ENCODE measurements at places on chromosomes 11 and 22. TPM values are rescaled to one million over a fixed set of nuclear protein-coding genes. Genes with fewer than 3 reads are reported as not detected.

GRCh38 chr11:85673393-85673792, 8.5 kb upstream of the CREBZF start:
- no peak overlapping the region for H3K4me3 ChIP-seq
- H3K4me1 ChIP-seq, result no peaks in the 10 kb centered on the region
- H3K27me3 ChIP-seq, result peaks cover 4% of the 10 kb centered on the region
- H3K27ac ChIP-seq, result no peak overlapping the region

DNA sequence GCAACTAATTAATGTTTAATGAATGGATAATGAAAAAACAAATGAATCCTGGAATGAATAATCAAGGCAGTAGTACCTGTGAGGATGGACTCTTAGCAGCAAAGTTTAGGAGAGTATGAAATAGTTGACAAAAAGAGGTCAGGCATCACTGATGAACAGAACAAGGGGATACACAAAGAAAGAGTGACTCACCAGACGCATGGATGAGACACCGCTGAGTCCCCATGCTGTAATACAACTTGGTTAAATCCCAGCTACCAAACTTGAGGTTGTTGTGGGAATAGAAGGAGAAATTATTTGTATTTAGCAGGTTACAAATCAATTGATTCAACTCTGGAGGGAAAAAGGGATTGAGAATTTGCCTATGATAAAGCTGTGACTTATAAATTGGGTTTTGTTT, 976.9 kb upstream of the TENM4 start:
- DNase-seq, result no peak
- H3K4me1 ChIP-seq, result no peaks in the 10 kb centered on the region
- H3K27me3 ChIP-seq, result no peaks in the 10 kb centered on the region
- no peak overlapping the region for H3K4me3 ChIP-seq
- no peaks in the 10 kb centered on the region for H3K36me3 ChIP-seq

GRCh38 chr11:75820645-75821044, 5.6 kb downstream of the UVRAG start:
- no peak overlapping the region for H3K4me3 ChIP-seq
- no peaks in the 10 kb centered on the region for H3K27me3 ChIP-seq
- H3K36me3 ChIP-seq, result no peaks in the 10 kb centered on the region
- DNase-seq, result no peak

- no peaks in the 10 kb centered on the region for H3K4me1 ChIP-seq
- H3K4me3 ChIP-seq, result no peak overlapping the region
- H3K36me3 ChIP-seq, result no peaks in the 10 kb centered on the region
- H3K27ac ChIP-seq, result no peak overlapping the region
- H3K27me3 ChIP-seq, result no peaks in the 10 kb centered on the region
These were observed 43.5 kb downstream of the CBL start for GRCh38 chr11:119249671-119250010.

- no peaks in the 10 kb centered on the region for H3K36me3 ChIP-seq
- H3K27ac ChIP-seq, result no peak overlapping the region
- no peak for DNase-seq
- H3K4me1 ChIP-seq, result no peaks in the 10 kb centered on the region
These were observed 420.0 kb downstream of the DYNC2H1 start for GRCh38 chr11:103529181-103529684.

DNA sequence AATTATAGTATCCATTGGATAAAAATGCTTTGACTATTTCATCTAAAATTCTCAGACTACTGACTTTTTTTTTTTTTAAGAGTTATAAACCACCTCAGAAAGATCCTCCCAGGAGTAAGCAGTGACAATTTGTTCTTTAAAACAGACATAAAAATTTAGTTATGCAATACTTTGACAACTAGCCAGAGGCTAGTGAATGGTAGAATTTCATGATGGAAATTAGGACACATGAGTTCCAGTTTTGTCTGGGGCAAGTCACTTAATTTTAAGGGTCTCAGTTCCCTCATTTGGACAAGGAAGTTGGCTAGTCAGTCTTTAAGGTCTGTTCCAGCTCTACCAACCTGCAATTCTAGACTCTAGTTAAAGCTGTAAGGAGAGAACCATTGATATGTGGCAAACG, 2.9 kb downstream of the IL18 start:
- no peaks in the 10 kb centered on the region for H3K4me1 ChIP-seq
- DNase-seq, result no peak
- H3K27ac ChIP-seq, result no peak overlapping the region
- no peaks in the 10 kb centered on the region for H3K27me3 ChIP-seq
- H3K36me3 ChIP-seq, result no peaks in the 10 kb centered on the region

DNA sequence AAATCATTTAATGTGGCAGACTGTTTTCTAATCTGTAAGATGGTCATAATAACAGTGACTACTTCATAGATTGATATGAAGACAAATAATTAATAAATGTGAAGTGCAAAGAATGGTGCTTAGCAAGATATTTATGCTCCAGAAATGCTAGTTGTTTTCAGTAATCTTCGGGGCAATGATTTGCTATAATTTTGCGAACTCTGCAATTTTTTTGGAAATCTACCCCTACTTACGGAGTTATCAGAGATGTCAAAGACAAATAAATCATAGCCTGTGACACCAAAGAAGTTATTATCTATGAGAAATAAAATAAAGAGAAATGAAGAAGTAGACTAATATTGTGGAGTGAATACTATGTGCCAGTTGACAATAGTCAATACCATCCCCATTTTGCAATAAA, 634.1 kb upstream of the LRRC4C start:
- no peaks in the 10 kb centered on the region for H3K27me3 ChIP-seq
- DNase-seq, result no peak
- H3K36me3 ChIP-seq, result no peaks in the 10 kb centered on the region
- no peak overlapping the region for H3K4me3 ChIP-seq
- no peak overlapping the region for H3K27ac ChIP-seq

- no peak overlapping the region for H3K27ac ChIP-seq
- no peak for DNase-seq
- H3K27me3 ChIP-seq, result no peaks in the 10 kb centered on the region
- no peak overlapping the region for H3K4me3 ChIP-seq
- H3K4me1 ChIP-seq, result peaks cover 6% of the 10 kb centered on the region
These were observed 177.7 kb downstream of the NAV2 start for GRCh38 chr11:19890308-19890707.

DNA sequence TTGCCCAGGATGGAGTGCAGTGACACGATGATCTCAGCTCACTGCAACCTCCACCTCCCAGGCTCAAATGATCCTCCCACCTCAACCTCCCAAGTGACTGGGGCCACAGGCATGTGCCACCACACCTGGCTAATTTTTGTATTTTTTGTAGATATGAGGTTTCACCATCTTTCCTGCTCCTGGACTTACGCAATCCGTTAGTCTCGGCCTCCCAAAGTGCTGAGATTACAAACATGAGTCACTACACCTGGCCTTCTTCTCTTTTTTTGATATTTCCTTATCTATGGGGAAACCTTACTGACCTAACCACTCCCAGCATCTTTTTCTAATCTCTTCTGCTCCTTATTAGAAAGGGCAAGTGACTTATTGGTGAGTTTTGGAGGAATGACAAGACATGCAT, 121.7 kb upstream of the CHORDC1 start:
- H3K36me3 ChIP-seq, result no peaks in the 10 kb centered on the region
- DNase-seq, result no peak
- no peak overlapping the region for H3K4me3 ChIP-seq
- H3K27ac ChIP-seq, result no peak overlapping the region

GRCh38 chr11:797296-798092, 587 bp downstream of the SLC25A22 start:
- DNase-seq, result no peak
- peak overlapping the region; percentile 83 for H3K4me3 ChIP-seq
- H3K27ac ChIP-seq, result no peak overlapping the region
- H3K36me3 ChIP-seq, result peaks cover 30% of the 10 kb centered on the region

DNA sequence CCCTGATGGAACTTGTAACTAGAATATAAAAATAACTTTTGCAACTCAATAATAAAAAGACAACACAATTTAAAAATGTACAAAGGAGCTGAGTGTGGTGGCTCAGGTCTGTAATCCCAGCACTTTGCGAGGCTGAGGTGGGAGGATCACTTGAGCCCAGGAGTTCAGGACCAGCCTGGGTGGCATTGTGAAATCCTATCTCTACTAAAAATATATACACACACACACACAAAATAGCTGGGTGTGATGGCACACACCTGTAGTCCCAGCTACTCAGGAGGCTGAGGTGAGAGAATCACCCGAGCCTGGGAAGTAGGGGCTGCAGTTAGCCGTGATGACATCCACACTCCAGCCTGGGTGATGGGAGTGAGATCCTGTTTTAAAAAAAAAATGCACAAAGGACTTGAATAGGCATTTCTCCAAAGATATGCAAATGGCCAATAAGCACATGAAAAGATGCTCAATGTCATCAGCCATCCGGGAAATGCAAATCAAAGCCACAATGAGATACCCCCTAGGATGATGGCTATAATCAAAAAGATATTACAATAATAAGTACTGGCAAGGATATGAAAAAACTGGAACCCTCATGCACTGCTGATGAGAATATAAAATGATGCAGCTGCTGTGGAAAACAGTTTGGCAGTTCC, 59.8 kb upstream of the SEPTIN5 start:
- H3K27me3 ChIP-seq, result no peaks in the 10 kb centered on the region
- H3K36me3 ChIP-seq, result no peaks in the 10 kb centered on the region
- no peak overlapping the region for H3K4me3 ChIP-seq
- H3K4me1 ChIP-seq, result no peaks in the 10 kb centered on the region

- no peak overlapping the region for H3K4me3 ChIP-seq
- no peak overlapping the region for H3K27ac ChIP-seq
- DNase-seq, result no peak
- peaks cover 7% of the 10 kb centered on the region for H3K27me3 ChIP-seq
- H3K4me1 ChIP-seq, result no peaks in the 10 kb centered on the region
- no peaks in the 10 kb centered on the region for H3K36me3 ChIP-seq
These were observed 2.6 kb downstream of the CACNG2 start for GRCh38 chr22:36700711-36701670.

GRCh38 chr11:119195680-119196079, 10.4 kb downstream of the NHERF4 start:
- H3K4me3 ChIP-seq, result no peak overlapping the region
- H3K27ac ChIP-seq, result no peak overlapping the region
- no peaks in the 10 kb centered on the region for H3K27me3 ChIP-seq
- no peaks in the 10 kb centered on the region for H3K36me3 ChIP-seq

- peak overlapping the region; percentile 62 for H3K4me3 ChIP-seq
- 0 out of 2 replicates have a peak overlapping the region, but pooled peaks have one; percentile 23 for H3K27ac ChIP-seq
- no peak for DNase-seq
- H3K27me3 ChIP-seq, result no peaks in the 10 kb centered on the region
- peaks cover 6% of the 10 kb centered on the region for H3K4me1 ChIP-seq
- peaks cover 5% of the 10 kb centered on the region for H3K36me3 ChIP-seq
These were observed 247 bp upstream of the PLAAT5 start for GRCh38 chr11:63491240-63491587.

DNA sequence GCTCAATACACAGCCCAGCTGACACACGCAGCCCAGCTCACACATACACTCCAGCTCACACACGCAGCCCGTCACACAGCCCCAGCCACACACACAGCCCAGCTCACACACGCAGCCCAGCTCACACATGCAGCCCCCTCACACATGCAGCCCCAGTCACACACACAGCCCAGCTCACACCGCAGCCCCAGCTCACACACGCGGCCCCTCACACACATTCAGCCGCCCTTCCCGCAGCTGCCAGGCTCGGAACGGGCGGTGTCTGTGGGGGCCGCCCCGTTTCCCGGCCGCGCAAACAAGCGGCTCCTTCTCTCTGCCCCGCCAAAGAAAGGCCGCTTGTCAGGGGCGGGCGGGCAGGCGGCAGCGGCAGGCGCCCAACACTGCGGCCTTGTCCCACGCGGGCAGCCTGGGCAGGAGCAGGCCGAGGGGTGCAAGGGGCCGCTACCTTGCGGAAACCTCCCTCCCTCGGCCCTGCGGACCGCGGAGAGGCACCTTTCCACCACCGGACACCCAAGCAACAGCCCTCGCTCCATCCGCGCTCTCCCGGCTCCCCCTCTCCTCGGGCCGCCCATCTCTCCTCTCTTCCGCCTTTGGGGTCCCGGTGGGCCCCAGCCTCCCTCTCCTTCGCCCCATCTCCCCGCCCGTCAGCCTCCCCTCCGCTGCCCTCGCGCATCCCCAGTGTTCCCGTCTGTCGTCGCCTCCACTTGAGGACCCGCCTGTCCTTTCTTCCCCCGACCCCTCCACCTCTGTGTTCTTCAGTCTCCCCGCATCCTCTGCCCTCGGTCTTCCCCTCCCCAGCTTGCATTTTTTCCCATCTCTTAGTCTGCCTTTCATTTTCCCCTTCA, 2.2 kb downstream of the PHLDB1 start:
- peak overlapping the region; percentile 44 for H3K4me3 ChIP-seq
- no peak overlapping the region for H3K27ac ChIP-seq
- H3K36me3 ChIP-seq, result no peaks in the 10 kb centered on the region
- no peak for DNase-seq
- H3K4me1 ChIP-seq, result peaks cover 21% of the 10 kb centered on the region

GRCh38 chr22:50739279-50739691, 1.3 kb downstream of the ACR start:
- H3K4me1 ChIP-seq, result no peaks in the 10 kb centered on the region
- peaks cover 33% of the 10 kb centered on the region for H3K27me3 ChIP-seq
- no peaks in the 10 kb centered on the region for H3K36me3 ChIP-seq
- H3K4me3 ChIP-seq, result no peak overlapping the region
- no peak overlapping the region for H3K27ac ChIP-seq

BBS1 gene
- total RNA-seq, result 19.1 TPM

ZP1 gene
- not detected for total RNA-seq

RELT gene
- 5.3 TPM for total RNA-seq

P2RX6 gene
- not detected for total RNA-seq

CSF2RB gene
- total RNA-seq, result not detected

Data from H1 (cell line).